SK-N-MC (cell line): ENCODE measurements at places on chromosomes 7 and 10.

GRCh38 chr10:98953251-98953650, 282.4 kb downstream of the HPSE2 start:
- DNase-seq = no peak

- no peak for DNase-seq
Observed at GRCh38 chr7:44634839-44635591, 28.6 kb downstream of the OGDH start.

GRCh38 chr10:99330347-99330924, 1.3 kb downstream of the CNNM1 start:
- DNase-seq = no peak

DNA sequence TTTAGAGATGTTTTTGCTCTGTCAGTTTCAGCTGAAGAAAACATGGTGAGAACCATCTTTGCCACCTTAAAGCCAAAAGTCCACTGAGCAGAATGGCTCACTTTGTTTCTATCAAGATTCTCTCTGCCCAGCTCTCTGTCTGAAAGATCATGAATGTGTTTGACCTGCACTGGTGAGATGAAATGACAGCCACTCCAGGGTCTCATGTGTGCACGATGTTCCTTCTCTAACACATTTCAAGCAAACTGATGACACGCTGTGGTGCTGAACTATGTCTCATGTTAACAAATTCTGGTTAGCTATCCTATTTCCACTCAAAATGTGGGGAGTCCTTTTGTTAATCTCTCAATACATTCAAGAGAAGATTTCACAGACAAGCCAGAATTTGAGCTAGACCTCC, 260.6 kb downstream of the GLI3 start:
- no peak for DNase-seq

DNA sequence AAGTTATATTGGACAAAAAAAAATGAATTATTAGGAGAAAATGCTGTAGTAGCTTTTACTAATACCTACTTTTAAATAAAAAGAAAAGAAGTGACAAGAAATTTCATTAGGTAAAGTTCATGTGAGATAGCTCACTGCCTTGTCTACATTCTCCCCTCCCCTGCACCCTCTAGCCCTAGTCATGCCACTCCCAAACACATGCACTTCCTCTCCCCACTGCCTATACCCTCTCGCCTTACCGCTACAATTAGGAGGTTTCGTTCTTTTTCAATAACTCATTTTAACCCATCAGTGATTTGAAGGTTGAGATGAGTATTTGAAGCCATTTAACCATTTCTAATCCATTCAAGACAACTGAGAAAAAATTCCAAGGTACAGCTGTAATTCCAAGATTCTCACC, 75.3 kb downstream of the HIBADH start:
- no peak for DNase-seq

- no peak for DNase-seq
Observed at GRCh38 chr7:25444991-25445390, 216.7 kb upstream of the NPVF start.

- no peak for DNase-seq
Observed at GRCh38 chr7:16774294-16774693, 20.7 kb downstream of the TSPAN13 start.

GRCh38 chr7:15046861-15047260, 144.3 kb upstream of the DGKB start:
- DNase-seq = no peak

- no peak for DNase-seq
Observed at GRCh38 chr7:45160417-45160881, 2.9 kb downstream of the RAMP3 start.
